Mesangial cell (primary cell): ENCODE measurements at places on chromosomes 16 and 17. TPM values are rescaled to one million over a fixed set of nuclear protein-coding genes. Genes with fewer than 3 reads are reported as not detected.

The IL21R gene
- total RNA-seq: 2.8 and 3.9 TPM in 2 replicates

The TSPAN10 gene
- 1.1 and 1.9 TPM in 2 replicates for total RNA-seq

The HEATR9 gene
- not detected in 2 replicates for total RNA-seq

The HCRT gene
- not detected in 2 replicates for total RNA-seq

The MED13 gene
- total RNA-seq: 25.4 and 27.4 TPM in 2 replicates

The CD300LB gene
- total RNA-seq: not detected in 2 replicates

The JPH3 gene
- under 0.01 TPM in 1 of 2 replicates, not detected in the other for total RNA-seq

The WNT9B gene
- total RNA-seq: 9.8 TPM in 1 of 2 replicates, not detected in the other

The NPIPA8 gene
- total RNA-seq: not detected in 2 replicates

The RHBDF1 gene
- total RNA-seq: 25.6 and 81.1 TPM in 2 replicates

The RGS11 gene
- total RNA-seq: 0.33 and 5.2 TPM in 2 replicates

The PIK3R5 gene
- total RNA-seq: not detected in 2 replicates

The PPM1E gene
- total RNA-seq: 0.51 and 1.1 TPM in 2 replicates

The SGSM2 gene
- total RNA-seq: 33.7 and 74.5 TPM in 2 replicates

The ZSCAN10 gene
- not detected in 2 replicates for total RNA-seq

The KRTAP9-6 gene
- not detected in 2 replicates for total RNA-seq

The CLEC19A gene
- not detected in 2 replicates for total RNA-seq

The SDR42E1 gene
- total RNA-seq: 5.5 and 6.5 TPM in 2 replicates

The SLC38A7 gene
- total RNA-seq: 10.8 and 25.7 TPM in 2 replicates
